ENCODE measurements at places on chromosomes 2 and 18. TPM values are rescaled to one million over a fixed set of nuclear protein-coding genes. Genes with fewer than 3 reads are reported as not detected.

Gene UGT1A10
- not detected for total RNA-seq

Gene SIX3
- not detected for total RNA-seq

Gene CTAGE1
- total RNA-seq, result not detected

Gene HOXD9
- not detected for total RNA-seq

Gene TMEM247
- not detected for total RNA-seq

Gene MYCN
- 0.24 TPM for total RNA-seq

Gene DYSF
- 45.8 TPM for total RNA-seq

Gene FZD7
- 25.3 TPM for total RNA-seq

Gene TEKT4
- total RNA-seq, result not detected

Gene RGPD8
- total RNA-seq, result 5.2 TPM

Gene AGXT
- not detected for total RNA-seq

Gene MROH2A
- not detected for total RNA-seq

Gene FIGN
- total RNA-seq, result 13.5 TPM

Gene TNFAIP6
- 2.8 TPM for total RNA-seq

Gene ABHD1
- total RNA-seq, result 4.0 TPM

Gene THSD7B
- total RNA-seq, result 0.59 TPM

Gene ABCG5
- not detected for total RNA-seq

DNA sequence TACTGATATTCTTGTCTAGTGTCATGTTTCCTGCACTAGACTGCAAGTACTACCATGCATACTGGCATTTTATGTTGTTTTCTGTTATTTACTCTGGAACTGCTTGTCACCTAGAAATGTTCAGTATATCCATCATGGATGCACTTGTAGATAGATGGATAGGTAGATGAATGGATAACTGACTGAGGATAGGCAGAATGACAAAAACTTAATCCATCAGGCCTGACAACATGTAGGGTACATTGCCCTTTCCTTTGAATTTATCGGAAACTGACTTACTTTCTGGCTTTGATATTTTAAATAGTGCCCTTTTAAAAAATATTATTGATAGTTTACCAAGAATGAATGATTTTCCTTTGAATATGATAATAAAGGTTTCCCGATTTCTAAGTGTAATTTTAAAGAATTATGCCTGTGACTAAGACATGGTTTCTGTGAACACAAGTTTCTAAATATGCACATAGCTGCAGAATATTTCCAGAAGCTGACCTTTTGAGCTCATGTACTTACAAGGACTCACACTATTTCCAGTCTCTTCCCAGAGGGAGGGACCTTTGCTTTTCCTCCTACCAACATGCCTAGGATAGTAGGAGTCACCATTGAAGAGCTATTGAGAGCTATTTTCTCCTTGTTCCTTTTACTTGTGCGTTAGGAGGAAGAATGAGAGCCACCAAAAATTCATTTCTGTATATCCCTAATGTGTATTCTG is 81.3 kb downstream of the ANKRD12 start:
- no peak for DNase-seq

DNA sequence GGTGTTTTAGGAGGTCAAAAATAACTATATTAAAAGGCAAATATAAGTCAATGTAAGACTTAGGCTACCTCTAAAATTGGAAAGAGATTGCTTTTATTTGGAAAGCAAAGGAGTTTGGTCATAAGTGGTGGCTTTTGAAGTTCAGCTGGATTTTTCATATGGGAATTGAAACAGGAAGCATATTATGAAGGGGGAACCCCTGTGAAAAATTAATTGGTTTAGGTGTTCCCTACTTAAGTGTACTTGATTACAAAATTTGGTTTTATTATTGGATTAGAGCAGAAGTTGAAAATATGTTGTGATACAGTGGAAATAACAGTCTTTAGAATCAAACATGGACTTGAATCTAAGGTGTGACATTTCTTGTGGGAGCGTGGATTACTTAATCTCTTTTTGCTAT is 121.4 kb upstream of the TTC27 start:
- no peak for DNase-seq

- no peak for DNase-seq
These were observed 260.6 kb downstream of the PAX3 start for GRCh38 chr2:222038067-222038802.

DNA sequence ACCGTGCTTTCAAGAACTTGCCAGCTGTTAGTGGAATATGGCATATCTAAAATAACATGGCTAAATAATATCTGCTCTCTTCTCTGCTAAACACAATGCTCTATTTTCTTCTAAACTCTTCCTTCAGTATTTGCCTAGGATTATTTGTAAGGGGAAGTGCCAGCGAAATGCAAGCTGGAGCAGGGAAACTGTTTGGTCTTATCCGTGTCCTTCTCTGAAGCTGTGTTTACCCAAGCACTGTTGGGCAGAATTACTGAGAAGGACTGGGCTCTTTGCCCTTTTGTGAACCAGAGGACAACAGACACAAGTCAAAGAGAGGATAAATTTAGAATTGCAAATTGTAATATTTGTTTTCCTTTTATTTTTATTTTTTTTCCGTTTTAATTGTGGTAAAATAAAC is 23.6 kb downstream of the CPO start:
- no peak for DNase-seq

DNA sequence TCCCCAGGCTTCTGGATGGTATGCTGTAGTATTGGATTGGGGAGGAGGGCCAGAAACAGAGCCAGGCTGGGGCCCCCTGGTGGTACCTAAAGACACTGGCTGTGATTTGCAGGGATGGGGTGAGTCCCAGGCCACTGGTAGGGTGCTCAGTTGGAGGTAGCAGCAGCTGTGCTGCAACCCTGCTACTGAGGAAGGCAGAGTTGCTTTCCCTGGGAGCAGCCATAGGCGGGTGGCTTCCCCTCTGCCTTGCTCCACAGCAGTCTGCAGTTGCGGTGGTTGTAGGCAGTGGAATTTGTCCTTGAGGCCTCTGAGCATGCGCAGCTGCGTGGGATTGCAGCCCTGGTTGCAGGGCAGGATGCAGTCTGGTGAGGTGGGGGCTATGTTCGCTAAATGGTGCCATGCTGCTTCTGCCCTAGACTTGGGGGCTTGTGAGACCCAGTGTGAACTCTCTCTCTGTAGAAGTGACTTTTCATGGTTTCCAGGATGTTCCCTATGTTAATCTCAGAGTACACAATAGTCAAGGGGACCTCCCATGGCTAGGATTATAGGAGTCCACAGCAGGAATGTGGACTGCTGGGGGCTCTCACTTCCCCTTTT is 443.5 kb downstream of the XIRP2 start:
- DNase-seq, result no peak

DNA sequence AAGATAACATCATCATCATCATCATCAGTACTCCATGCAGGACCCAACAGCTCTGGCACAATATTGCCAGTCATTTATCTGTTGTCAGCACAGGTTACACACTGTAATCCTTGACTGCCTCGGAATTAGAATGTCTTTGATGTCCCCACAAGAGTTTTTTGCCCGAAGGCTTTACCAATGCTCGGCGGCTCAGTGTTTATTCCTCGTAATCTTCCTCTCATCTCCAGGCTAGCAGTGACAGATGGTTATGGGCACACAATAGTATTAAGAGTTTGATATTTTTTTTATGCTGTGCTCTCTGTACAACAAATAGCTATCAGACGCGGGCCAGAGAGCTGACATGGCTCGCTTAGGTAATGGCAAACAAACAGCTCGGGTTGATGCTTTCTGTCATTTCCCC is 515.2 kb downstream of the ZEB2 start:
- no peak for DNase-seq

GRCh38 chr18:3872641-3873040 is 422.7 kb downstream of the TGIF1 start:
- DNase-seq, result no peak

- DNase-seq, result no peak
These were observed 422.3 kb upstream of the CELF4 start for GRCh38 chr18:37987901-37988300.

GRCh38 chr2:137316075-137316474 is 550.7 kb downstream of the THSD7B start:
- no peak for DNase-seq

DNA sequence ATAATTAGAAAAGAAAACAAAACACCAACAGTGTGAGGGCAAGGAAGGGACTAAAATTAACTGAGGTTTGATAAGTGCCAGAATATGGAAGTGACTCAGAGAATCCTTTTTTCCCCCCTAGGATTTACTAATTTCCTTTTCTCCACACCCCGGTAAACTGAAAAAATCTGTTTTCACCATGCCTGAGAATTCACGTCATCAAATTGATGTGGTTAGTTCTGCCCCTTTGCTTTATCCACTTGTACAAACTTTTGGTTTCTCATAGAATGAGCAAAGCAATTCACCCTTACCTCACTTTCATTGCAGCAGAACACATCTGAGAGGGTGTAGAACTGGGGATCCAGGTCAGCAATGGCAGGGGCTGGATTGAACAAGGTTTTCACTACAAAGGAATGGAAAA is 57.8 kb downstream of the RBKS start:
- no peak for DNase-seq

DNA sequence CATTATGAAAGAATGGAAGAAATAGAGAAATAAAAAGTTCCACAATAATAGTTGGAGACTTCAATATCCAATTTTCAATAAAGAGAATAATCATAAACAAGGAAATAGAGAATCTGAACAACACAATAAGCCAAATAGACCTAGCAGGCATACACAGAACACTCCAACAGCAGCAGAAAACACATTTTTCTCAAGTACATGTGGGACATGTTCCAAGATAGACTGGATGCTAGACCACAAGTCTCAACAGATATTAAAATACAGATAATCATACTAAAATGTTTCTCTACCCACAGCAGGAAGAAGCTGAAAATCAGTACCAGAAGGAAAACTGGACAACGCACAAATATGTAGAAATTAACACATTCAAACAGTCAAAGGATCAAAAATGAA is 113.9 kb downstream of the USP34 start:
- DNase-seq, result no peak

GRCh38 chr2:146461068-146461467 is 1383.8 kb upstream of the ACVR2A start:
- no peak for DNase-seq

DNA sequence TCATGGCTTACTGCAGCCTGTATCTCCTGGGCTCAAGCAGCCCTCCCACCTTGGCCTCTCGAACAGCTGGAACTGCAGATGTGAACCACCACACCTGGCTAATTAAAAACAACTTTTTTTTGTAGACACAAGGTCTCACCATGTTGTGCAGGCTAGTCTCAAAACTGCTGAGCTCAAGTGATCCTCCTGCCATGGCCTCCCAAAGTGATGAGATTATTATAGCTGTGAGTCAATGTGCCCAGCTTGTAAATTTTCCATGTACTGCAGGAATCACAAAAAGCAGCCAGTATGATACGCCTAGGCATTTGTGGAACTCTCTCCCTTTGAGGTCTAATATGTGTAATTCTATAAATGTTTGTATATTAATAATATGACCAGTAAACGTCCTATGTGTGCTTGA is 59.9 kb downstream of the MSH6 start:
- DNase-seq, result no peak

DNA sequence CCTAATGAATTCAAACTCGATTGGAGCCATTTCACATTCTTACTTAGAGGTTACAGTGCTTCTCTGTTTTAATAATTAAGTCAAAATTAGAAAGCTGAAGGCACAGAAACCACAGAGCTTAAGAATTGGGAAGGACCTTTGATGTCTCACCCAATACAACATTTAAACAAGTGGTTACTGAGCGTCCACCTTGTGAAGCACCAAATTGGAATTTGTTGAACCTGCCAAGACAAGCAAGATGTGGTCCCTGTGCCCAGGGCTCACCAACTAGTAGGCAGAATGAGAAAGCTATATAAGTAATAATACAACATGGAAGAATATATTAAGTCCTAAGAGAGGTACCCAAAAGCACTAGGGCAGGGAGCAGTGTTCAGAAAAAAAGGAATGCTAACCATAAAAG is 64.5 kb upstream of the NPAS2 start:
- DNase-seq, result no peak

GRCh38 chr2:218186876-218187275 is 20.1 kb upstream of the CXCR1 start:
- no peak for DNase-seq

DNA sequence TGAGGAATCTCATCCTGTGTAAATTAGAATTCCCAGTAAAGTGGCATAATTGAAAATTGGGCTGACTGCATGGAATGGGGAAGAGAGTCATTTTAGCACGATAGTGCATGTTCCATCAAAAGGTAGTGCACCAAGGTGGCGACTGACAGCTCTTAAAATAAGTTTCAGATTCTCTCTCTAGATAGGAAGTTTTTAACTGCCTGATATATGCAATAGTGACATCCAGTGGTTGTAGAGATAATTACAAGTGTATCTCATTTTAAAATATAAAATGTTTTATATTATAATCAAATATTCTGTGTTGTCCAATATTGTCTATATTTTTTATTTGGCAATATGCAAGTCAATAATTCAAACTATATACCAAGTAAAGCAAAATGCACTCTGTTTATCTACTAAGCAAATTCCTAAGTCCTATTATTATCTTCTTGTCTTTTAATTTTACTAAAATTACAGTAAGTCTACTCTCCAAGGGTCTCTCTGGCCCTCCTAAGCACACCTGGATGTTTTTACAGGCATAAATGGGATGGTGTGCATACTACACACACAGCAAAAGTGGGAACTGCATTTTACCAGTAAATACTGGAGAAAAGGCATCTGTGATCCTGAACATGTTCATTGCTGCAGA is 397.7 kb upstream of the HNRNPA3 start:
- DNase-seq, result no peak

- DNase-seq, result no peak
These were observed 201.6 kb downstream of the IKZF2 start for GRCh38 chr2:212949786-212950185.

DNA sequence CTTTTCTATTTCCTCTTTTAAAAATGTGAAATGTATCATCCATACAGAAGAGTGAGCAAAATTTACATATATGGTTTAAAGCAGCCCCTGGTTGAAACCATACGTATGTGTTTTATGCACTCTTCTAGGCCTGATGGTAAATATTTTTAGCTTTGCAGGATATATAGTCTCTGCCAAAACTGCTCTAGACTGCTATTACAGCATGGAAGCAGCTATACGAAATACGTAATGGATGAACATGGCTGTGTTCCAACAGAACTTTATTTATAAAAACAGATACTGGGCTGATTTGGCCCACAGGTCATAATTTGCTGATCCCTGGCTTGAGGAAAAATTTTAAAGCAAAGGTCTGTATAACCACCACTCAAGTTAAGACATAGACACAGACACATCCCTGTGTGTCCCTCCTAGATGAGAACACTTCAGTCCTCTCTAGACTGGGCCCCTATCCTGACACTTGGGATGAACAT is 42.5 kb upstream of the ATP8B1 start:
- DNase-seq, result no peak

DNA sequence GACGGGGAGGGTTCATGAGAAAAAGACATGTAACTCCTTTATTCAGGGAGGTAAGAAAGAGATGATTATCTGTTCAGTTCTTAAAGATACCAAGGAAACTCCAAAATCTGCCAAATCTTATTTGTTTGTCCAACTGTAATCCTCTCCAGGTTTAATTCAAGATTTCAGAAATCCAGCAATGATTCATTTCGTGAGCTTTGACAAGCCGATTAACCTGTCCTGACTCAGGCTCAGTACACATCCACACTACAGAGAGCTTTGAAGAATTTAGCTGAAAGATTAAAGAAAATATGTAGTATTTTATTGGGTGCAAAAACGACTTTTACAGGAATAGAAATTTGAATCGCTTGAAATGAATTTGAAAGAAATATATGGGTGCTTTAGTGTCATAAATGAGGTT is 1.1 kb downstream of the SPAG16 start:
- DNase-seq, result no peak

Measured in Right ventricle myocardium superior (tissue), 1 donor.